ENCODE measurements at places on chromosomes 12 and 14. TPM values are rescaled to one million over a fixed set of nuclear protein-coding genes. Genes with fewer than 3 reads are reported as not detected.

DNA sequence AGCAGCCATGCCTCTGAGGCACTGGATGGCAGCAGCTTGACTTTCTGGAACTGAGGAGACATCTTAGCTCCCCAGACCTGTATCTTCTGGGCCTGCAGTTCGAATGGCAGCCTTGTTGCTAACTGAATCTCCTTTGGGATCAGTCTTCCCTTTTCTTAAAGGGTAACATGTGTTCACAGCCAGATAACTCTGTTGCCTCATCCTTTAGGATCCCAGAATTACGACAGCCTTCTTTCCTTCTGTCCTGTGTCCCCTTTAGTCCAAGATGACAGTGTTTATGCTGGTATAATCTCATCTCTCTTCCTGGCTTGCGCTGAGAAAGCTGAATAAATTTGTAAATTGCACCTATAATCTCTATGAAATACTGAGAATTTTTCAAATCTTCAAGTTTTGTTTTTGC, 9.1 kb upstream of the ERC1 start:
- H3K27ac ChIP-seq = no peak overlapping the region
- no peak for DNase-seq
- no peak overlapping the region for H3K4me3 ChIP-seq
- no peaks in the 10 kb centered on the region for H3K36me3 ChIP-seq

DNA sequence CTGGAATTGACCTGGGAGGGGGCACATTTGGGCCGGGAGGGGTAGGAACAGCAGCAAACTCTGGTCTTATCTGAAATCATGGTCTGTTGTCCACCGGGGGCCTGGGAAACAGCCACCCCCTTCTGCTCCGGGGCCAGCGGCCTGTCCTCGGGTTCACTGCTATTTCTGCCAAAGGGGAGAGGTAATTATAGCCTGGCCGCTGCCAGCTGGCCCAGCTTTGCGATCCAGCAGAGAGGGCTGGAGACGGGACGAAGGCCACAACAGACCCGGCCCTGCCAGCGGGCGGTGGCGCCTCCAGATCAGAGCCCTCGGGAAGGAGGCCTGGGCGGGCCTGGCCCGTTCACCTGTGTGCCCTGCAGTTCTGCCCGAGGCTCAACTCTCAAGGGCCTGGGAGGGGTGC, at the start of gene C14orf180:
C14orf180 (plus strand) TSS at position 258 of the 400 bp plus-strand sequence. CDS start 6,667 bp downstream, outside the sequence.
- no peaks in the 10 kb centered on the region for H3K4me1 ChIP-seq
- H3K27me3 ChIP-seq = no peaks in the 10 kb centered on the region
- no peak within 1 kb of the TSS for H3K27ac ChIP-seq

DBX2 gene
- not detected for total RNA-seq

GRCh38 chr14:56650979-56651378, 71.4 kb downstream of the TMEM260 start:
- H3K36me3 ChIP-seq = no peaks in the 10 kb centered on the region
- no peaks in the 10 kb centered on the region for H3K4me1 ChIP-seq
- no peaks in the 10 kb centered on the region for H3K27me3 ChIP-seq
- H3K4me3 ChIP-seq = no peak overlapping the region

All from vagina (tissue), 2 donors.